GM12892 (cell line): ENCODE measurements at places on chromosomes 12 and 14.

DNA sequence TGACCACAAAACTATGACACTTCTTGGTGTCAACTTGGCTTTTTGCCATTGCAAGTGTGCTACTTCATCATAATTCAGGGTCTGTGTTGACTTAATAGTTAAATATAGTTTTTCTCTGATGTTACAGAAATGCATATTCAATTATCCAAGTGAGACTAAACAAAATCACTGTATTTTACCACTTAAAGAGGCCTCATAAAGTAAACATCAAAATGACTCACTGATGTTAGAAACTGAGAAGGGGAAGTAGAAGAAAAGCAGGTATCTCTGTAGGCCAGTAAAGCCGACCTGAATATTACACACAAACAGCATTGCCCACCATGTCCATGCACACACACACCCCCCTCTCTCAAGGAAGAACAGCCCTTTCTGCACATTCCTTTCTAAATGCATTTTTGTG, 55.4 kb downstream of the RPAP3 start:
- no peak for DNase-seq

- DNase-seq: no peak
These were observed 136.1 kb upstream of the MAX start for GRCh38 chr14:65238456-65238855.

- DNase-seq: no peak
These were observed 215.4 kb downstream of the FOXN3 start for GRCh38 chr14:89201645-89202044.

DNA sequence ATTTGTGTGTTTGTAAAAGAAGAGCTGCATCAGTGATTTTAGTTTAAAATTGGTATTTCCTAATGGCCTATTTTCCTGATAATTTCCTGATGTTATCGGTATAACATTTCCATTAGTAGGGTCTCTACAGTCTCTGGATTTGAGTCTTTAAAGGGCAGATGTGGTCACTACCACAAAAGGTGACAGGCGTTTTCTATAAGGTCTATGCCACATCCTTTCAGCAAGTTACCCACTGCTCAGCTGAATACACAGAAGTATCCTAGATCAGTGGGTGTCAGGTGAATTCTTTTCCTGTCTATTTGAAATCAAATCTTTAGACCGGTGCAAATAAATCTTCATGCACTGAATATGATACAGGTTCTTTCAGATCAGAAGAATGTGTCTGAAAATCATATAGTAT, 90.2 kb downstream of the LIN7A start:
- DNase-seq: no peak

DNA sequence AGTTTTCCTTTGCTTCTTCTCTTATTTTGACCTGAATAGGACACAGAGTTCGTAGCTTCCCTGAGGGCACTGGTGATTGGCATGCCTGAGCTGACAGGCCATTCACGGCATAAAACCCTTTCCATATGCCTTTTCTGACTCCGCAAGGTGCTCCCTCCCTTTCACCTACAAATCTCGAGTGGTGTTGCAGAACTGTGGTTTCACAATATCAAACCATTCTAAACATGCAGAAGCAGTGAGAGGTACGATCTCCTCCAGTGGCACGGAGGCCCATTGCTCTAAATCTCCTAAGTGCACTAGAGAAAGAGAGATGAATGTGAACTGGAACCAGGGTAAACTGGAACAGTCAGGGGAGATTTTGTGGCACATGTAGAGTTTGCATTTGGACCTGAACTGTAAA, 23.9 kb downstream of the CLSTN3 start:
- DNase-seq: no peak

DNA sequence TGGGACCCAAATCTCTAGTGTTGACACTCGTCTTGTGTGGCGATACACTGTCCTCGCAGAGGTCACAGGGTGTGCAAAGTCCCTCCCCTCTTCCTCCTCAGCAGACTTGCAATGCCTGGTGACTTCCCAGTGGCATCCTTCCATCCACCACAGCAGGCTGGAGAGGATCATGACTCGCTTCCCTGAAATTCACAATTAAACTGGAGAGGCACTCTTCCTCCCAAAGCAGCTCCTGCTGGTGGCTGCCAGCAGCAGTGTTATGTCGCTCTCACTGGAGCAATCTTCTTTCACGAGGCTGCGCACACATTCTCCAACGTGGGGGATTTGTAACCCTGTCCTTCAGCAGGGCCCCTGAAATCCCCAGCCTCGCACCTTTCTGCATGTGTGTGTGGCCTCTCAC, 145.2 kb upstream of the TMCC3 start:
- DNase-seq: no peak

- no peak for DNase-seq
These were observed 51.9 kb upstream of the NUDT4 start for GRCh38 chr12:93325855-93326254.

DNA sequence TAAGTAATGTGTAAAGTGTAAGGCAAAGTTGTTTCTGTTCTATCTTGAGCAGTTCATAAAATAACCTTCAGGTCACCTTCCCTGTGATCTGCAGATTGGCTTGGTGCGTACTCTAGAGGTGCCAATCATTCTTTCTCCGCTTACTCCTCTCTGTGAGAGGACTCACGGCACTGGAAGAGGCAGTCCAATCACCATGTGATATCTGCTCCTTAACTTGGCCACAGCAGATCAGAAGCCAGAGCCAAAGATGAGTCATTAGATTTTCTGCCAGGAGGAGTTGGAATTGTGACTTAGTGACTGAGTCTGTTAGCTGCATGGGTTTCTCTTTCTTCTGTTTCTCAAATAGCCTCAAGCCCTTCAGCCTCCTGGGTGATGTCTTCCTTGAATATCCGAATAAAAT, 165.5 kb downstream of the SLC41A2 start:
- DNase-seq: no peak

GRCh38 chr12:7638064-7638759, 27.5 kb downstream of the APOBEC1 start:
- DNase-seq: no peak

DNA sequence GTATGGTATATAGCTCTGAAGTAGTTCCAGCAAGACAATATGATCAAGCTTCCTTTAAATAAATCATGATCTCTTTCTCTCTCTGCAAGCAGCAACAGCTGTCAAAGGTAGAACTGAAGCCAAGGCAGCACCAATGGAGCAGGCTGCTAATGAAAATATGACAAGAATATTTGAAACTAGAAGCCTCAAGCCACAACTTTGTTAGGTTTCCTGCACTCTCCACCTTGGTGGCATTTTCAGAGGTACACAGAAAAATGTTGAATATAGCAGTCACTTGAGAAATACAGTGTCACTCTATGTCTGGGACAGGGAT, 43.8 kb upstream of the PSMA6 start:
- no peak for DNase-seq

DNA sequence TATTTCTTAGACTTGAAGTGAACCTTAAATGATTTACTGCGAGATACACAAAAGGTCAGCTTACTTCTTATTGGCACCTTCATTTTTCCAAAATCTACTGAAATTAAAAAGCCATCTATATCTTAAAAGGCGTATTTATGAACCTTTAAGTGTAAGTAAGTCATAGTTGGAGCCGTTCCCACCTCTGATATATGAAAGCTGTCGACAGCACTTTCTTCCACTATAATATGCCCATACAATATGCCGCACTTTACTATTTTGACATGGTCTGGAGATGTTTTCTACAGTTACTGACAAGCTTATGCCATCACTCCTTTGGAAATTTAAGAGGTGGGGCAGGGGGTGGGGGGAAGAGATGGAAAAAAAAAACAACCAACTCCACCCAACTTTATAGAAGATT, 155.3 kb downstream of the PHETA1 start:
- no peak for DNase-seq

DNA sequence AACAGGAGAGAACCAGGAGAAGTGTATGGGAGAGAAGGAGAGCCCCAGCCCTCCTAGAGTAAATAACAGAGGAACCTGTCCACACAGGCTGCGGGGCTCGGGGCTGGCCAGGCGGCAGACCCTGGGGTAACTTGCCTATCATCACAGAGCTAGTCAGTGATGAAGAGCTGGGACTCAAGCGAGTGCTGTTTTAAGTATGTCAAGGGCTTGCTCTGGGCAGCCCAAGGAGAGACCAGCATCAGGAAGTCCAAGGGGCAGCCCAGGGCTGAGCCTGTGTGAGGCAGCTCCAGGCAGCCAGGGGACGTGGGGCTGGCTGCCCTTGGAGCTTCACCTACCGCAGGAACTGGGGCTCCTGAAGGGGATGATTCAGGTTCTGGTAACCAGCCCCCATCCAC, 10.0 kb downstream of the VWF start:
- DNase-seq: no peak

DNA sequence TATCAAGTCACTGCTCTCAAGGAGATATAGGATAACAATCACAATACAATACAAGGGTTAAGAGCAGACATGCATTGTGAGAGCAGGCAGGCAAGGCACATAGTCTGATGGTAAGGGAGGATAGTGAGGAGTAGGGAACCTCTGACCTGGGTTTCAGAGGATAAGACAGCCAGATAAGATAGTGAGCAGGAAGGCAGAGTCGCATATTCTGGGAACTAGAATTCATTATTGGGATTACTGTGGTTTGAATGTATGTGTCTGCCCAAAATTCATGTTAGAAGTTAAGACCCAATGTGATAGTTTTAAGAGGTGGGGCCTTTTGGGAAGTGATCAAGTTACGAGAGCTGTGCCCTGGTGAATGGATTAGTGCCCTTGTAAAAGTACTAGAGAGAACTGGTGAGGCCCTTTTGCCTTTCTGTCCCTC, 14.4 kb upstream of the ATF1 start:
- DNase-seq: no peak

GRCh38 chr12:45670346-45671065, 59.0 kb upstream of the ARID2 start:
- no peak for DNase-seq

DNA sequence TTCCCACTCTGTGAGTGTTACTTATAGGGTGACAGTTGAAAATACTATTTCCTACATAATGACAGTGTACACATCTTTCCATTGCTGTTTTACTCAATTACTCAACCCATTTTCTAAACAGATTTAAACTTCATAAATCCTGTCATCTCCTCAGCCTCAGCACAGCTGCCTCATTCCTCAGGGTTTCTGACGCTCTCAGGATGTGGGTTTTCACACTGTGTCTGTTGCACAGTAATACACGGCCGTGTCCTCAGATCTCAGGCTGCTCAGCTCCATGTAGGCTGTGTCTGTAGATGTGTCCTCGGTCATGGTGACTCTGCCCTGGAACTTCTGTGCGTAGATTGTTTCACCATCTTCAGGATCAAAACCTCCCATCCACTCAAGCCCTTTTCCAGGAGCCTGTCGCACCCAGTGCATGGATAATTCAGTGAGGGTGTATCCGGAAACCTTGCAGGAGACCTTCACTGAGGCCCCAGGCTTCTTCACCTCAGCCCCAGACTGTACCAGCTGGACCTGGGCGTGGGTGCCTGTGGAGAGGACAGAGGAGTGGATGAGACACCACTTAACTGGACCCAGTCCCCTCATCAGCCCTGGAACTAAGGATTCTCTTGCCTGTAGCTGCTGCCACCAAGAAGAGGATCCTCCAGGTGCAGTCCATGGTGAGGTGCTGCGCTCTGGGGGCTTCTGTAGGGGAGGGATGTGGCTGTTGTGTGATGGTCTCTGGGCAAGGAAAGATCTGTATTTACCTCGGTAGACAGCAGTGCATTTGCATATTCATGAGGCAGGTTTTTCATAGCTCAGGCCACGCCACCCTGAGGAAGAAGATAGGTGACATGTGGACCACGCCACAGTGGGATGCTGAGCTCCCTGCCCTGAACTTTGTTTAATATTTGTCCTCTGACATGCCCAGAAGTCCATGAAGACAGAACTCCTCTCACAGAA, 750.2 kb downstream of the TMEM121 start:
- DNase-seq: no peak
